ENCODE measurements at places on chromosomes 6 and 20.

DNA sequence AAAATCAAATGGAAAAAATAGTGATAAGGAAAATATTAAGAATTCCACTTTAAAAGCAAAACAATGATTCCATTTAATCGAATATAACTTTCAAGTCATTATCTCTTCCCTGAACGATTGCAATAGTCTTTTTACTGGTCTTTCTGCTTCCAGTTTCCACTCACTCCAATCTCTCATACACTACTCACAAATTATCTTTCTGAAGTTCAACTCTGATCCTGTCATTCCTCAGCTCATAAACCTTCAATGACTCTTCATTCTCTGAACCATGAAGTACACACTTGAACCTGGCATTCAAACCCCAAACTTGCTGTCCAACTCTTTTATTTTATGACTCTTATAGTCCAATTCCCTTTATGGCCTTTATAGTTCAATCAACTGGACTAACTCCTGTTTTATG lies 304.1 kb upstream of the TCF21 start:
- no peak for DNase-seq

DNA sequence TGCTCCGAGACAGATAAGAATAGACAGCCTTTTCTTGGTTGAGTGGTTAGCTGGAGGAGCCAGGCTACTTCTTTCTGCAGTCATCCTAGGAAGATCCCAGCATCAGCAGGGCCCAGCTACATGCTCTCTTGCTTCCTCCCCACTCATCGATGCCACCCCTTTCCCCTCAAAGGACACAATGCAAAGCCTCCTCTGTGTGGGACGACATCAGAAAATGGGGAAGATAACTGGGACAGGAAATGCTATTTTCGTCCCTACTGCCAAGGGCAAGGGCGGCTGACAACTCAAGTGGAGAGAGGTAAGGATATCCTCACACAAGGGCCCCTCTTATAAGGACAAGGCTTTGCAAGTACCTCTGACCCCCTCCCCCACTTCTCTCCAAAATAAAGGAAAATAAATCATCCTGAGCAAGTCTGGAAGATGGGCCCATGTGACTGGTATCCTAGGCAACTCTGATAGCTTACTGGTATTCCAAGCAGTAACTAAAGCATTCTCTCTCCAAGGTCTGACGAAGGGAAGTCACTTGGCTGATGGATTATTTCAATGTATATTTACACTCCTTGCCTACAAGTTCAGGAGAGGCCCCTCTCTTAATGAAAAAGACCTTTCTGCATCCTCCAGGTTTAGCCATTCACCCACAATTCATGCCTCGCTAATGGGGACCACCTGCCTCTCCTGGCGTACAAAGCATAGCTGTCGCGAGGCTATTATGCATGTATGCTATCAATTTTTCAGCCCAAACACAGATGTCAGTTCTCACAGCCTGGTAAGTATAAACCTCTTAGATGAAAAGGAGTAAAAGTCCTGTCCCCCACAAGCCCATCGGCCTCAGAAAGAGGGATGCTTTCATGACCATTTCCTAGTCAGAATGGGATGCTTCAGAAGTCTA lies 11.3 kb downstream of the ELMO2 start:
- DNase-seq, result no peak

DNA sequence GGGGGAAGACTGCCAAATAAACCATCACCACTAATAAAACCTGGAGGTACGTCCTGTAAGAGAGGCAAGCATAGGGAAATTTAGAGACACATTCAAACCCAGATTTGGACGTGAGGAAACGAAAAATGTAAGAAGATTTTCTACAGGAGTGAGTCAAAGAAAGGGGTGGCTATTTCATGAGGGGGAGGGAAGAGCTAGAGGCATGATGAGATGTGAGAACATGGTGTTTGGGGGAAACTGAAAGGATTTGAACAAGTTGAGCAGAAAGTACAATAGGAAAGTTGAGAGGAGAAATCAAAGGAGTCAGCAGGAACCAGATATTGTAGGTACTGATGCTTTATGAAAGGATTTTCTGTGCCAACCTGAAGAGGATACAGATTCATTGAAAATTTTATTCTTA lies 179.1 kb upstream of the HS3ST5 start:
- DNase-seq, result no peak

- DNase-seq, result no peak
Measured at GRCh38 chr6:28673787-28674671, 148.3 kb downstream of the GPX5 start.

DNA sequence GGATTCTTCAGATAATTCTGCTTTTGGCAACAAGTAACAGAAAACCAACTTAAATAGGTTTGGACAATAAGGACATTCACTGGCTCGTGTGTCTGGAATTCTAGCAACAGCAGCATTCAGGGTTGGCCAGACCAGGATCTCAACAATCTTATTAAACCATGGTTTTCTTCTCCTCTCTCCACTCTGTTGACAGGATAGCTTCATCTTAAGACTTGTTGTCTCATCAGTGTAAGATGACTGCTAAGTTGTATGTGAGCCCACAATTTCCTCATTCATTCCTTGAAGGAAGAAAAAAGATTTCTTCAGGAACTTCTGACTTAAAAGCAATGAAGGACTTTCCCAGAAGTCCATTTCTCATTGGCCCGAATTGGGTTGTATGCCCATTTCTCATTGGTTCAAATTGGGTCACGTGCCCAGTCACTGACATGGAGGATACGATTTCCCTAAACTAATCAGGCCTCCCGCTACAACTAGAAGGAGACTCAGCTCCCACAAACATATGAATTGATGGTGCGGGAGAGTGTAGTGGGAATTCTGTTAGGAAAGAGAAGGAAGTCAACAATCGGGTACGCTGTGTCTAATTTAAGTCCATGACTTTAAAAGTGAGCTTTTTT lies 83.7 kb downstream of the SLC22A3 start:
- DNase-seq, result no peak

Measured in activated naive CD4-positive, alpha-beta T cell (primary cell).